ENCODE measurements at places on chromosomes 3 and 15.

GRCh38 chr15:41507820-41508290, 5.8 kb downstream of the LTK start:
- no peak for DNase-seq

GRCh38 chr3:99868311-99868646, 50.6 kb downstream of the CMSS1 start:
- DNase-seq, result no peak

GRCh38 chr3:11641683-11642430, 1.9 kb downstream of the VGLL4 start:
- DNase-seq, result peak; percentile 61

DNA sequence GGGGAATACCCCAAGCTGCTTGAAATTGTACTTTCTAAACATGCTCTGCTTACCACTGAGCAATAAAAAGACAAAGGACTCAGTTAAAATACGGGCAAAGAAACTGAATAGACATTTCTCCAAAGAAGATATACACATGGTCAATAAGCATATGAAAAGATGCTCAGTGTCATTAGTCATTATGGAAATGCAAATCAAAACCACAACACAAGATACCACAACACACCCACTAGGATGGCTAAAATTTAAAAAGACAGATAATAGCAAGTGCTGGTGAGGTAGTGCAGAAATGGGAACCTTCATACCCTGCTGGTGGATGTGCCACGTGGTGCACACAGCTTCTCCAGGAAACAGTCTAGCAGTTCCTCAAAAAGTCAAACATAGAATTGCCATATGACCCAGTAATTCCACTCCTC, 21.3 kb downstream of the LRIG1 start:
- DNase-seq, result no peak

DNA sequence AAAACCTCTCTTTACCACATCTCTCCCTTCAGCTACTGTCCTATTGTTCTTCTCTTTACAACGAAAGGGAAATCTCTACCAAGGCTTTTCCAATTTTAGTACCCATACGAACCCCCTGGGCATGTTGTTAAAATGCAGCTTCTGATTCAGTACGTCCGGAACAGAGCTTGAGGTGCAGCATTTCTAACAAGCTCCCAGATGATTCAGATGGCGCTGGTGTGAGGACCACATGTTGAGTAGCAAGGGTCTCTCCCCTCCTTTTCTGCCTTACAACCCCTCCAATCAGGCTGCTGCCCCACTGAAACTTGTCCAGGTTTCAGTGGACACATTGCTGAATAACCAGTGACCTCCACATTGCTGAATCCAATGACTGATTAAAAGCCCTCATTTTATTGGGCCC, 177.1 kb upstream of the FEZF2 start:
- DNase-seq, result no peak

- DNase-seq, result no peak
Measured at GRCh38 chr3:128804811-128805155, 74.6 kb upstream of the ACAD9 start.

DNA sequence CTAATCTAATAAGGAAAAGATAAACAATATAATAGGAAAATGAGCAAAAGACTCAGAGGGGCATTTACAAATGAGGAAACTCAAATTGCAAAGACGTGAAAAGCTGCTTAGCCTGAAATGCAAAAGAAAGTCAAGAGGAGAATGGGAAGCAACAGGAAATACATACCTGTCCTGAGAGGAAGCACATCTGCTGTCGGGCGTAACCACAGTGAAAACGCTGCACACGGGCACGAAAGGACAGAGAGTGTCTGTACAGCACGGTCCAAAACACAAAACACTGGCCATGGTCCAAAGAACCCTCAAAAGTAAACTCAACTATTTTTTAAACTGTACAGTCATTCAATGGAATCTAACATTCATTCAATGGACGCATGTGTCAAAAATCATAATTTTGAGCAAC, 100.6 kb downstream of the CHSY1 start:
- no peak for DNase-seq

GRCh38 chr3:38878646-38879045, 62.6 kb upstream of the SCN10A start:
- no peak for DNase-seq

GRCh38 chr15:57489122-57489521, 102.6 kb upstream of the MYZAP start:
- no peak for DNase-seq

- no peak for DNase-seq
Measured at GRCh38 chr3:106288781-106289180, 420.0 kb upstream of the CBLB start.

GRCh38 chr3:52703341-52703740, 2.2 kb downstream of the GLT8D1 start:
- DNase-seq, result no peak

- no peak for DNase-seq
Measured at GRCh38 chr15:69994429-69995205, 103.1 kb downstream of the TLE3 start.

DNA sequence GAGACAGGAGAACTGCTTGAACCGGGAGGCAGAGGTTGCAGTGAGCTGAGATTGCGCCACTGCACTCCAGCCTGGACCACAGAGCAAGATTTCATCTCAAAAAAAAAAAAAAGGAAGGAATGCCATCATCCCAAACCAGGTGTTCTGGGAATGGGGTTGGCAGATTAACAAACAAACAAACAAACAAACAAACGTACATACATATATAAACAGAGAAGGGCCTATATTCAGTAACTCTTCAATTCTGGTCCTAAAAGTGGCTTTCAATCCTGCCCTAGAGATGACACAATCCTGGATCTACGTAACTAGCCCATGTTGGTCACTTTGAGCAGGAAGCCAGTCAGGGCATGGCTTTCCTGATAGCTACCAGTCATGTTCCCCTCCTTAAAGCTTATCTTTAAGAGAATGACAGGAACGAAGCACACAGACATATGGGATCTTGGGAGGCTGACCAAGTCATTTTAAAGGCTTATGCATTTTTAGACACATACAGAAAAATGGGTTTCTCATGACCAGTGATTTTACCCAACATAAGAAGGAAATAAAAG, 29.9 kb upstream of the RAB11A start:
- DNase-seq, result no peak

GRCh38 chr3:152121270-152121636, 147.5 kb upstream of the MBNL1 start:
- no peak for DNase-seq

DNA sequence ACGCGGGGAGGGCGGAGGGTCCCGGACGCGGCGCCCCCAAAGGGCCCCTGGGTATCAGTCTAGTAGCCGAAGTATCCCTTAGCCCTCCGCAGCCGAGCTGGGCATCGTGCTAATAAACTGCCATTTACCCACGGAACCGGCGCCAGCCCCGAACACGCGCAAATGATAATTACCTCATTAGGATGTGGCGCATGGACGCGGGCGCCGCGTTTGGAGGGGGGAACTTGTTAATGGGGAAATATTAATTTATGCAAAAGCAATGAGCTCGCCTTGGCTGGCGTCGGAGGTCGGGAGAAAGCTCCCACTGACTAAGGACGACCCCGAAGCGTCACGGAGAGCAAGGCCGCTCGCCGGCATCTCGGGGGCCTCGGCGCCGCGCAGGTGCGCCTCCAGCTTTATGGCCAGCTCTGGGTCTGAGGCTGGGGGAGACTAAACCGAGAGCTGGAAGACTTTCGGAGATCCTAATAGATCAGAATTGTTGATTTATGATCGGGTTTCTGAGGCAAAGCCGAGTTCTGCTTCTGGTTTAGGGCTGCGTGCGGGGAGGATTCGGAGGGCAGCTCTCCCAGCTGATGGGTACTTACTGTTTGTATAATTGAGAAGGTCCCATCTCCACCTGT, 474 bp upstream of the FEZF2 start:
- DNase-seq, result no peak

- no peak for DNase-seq
Measured at GRCh38 chr3:94402126-94402525, 339.3 kb downstream of the NSUN3 start.

GRCh38 chr3:149848238-149848637, 35.2 kb downstream of the RNF13 start:
- DNase-seq, result peak; percentile 90

- DNase-seq, result no peak
Measured at GRCh38 chr3:144055604-144056003, 84.0 kb downstream of the DIPK2A start.

- DNase-seq, result no peak
Measured at GRCh38 chr15:37537802-37538201, 396.6 kb upstream of the TMCO5A start.

- DNase-seq, result no peak
Measured at GRCh38 chr15:63077952-63078351, 35.4 kb downstream of the TPM1 start.

GRCh38 chr3:162142511-162142910, 645.9 kb downstream of the OTOL1 start:
- DNase-seq, result no peak

- DNase-seq, result no peak
Measured at GRCh38 chr3:77052733-77053670, 13.1 kb downstream of the ROBO2 start.

DNA sequence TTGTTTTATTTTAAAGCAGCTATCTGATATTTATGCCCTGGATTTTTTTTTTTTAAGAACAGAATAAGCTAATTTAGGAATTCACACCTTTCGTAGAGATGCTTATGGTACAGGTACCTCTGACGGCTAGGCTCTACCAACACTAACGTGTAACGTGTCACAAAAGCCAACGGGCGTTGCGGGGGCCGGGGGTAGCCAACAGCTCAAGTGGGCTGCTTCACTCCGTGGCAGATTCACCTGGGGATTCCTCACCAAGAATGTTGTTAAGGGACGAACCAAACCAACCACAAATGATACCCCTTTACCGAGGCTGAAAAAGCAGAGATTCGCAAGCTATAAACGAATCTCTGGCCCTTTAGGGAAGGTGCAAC, 1.0 kb downstream of the TMCC1 start:
- DNase-seq, result no peak

DNA sequence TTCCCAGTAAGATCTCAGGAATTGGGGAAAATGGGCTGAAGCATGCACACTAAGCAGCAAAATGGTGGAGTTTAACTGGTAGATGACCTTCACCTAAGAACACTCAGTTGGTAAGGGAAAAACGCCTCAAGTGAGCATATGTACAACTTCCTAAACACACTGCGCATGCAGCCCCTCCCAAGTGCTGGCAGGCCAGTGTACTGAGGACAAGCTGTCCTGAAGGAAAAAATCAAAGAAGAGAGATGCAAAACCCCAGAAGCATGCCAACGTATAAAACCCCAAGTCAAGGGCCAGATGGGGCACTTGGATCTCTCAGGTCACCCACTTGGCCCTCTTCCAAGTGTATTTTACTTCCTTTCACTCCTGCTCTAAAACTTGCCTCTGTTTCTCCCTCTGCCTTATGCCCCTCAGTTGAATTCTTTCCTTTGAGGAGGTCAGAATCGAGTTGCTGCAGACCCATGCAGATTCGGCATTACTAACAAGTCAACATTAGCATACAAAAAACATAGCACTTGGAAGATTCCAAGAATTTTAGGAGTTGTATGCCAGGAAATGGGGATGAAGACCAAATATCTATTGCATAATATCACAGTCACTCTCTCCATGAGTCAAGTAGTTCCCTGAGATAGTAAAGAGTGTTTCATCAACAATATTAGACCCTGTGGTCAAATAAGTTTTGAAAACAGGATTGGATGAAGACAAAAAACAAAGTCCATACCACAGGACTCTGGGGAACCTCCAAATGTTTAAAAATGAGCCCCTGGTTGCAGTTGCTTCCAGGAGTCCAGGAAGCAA, 10.8 kb upstream of the FYCO1 start:
- no peak for DNase-seq

- peak; percentile 54 for DNase-seq
Measured at GRCh38 chr3:20340324-20340928, 154.4 kb upstream of the SGO1 start.

DNA sequence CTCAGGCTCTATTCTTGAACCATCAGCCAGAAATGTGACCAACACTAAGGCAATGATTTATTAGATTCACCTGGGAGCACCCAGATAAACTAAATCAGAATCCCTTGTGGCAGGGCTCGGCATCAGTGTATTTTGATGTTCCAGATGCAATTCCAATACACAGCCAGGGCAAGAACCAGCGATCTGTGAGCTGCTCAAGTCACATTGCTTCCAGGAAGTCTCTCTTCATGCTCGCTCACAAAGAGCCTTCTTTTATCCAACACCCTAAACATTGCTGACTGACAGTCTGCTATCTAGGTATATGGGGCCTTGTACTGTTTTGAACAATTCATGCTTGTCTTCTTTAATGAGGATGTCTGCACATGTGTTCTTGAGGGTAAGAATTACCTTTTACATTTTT, 40.9 kb upstream of the GOLGA8J start:
- no peak for DNase-seq

GRCh38 chr3:12336099-12336498, 47.2 kb downstream of the PPARG start:
- peak; percentile 91 for DNase-seq

- DNase-seq, result no peak
Measured at GRCh38 chr3:111715911-111716523, 120.9 kb upstream of the ZBED2 start.

DNA sequence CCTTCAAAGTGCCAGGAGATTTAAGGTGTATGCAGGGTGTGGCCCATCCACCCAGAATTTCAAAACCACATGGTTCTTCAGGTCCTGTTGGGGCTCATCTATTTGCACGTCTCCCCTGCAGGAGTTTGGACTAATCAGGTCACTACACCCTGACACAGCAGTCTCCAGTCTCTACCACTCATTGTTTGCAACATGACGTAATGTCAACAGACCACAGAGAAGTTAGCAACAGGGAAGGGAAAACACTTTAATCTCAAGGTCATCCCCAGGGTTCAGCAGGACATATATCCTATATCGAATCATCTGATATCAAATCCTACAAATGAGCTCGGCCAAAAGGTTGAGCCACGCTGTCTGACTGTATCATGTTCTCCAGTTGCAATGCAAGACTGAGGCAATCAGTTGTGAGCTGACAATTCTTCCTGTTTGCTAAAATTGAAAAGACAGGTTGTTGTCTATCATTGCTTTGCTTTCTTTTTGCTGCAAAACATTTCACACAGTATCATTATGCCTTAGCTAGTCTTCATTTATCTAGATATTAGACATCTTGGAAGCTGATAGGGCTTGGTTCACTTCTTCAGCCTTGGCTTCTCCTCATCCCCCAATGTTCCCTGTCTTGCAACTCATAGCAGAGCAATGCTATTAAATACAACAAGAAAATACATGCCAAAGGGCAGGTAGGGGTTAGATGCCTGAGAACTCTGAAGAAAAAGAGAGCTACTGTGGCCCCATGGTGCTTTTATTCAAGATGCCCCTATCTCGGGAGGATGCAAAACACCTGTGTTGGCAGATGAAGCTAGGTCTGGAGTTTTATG, 13.4 kb upstream of the LEKR1 start:
- no peak for DNase-seq

- DNase-seq, result no peak
Measured at GRCh38 chr15:68302729-68303128, 25.2 kb downstream of the FEM1B start.

DNA sequence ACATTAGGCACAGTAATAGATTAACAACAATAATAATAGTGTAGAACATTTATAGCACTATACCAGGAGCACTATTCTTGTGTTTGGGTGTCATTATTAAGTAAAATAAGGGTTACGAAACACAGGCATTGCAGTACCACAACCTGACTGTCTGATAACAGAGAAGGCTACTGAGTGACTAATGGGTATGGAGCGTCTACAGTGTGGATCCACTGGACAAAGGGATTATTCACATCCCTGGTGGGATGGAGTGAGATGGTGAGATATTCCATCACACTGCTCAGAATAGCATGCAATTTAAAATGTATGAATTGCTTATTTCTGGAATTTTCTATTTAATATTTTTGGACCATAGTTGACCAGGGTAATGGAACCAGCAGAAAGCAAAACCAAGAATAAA, 18.2 kb downstream of the MINDY4B start:
- no peak for DNase-seq

- DNase-seq, result no peak
Measured at GRCh38 chr3:4907643-4908432, 71.4 kb upstream of the BHLHE40 start.
